ENCODE measurements at places on chromosomes 1 and 21.

GRCh38 chr1:28507247-28507645, 1.4 kb downstream of the RCC1 start:
- peak; percentile 68 for DNase-seq

DNA sequence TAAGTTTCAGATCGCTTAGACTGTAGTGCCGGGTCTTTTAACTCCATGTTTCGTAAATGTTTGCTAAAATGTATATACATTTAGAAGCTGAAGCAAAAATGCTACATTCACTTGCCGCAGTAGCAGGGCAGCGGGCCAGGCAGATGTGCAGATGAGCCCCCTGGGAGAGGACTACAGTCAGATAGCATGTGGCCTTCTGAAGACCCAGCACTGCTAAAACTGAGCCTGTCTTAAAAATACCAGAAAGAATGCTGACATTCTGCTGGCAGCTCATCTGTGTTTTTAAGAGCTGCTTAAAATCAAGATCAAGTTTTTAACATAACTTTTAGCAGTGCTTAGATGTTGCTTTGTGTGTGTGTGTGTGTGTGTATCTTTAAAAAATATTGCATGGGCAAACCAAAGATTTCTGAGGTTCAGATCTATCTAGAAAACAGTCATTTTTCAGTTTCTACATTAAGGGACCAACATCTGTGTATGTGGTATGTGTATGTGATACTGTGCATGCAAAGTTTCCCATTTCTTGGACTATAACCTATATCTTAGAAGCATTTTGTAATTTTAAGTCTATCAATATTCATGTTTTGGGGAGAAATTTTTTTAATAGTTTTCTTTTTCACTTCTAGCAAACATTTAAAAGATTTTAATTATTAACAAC, 31.7 kb downstream of the CHRM3 start:
- no peak for DNase-seq

DNA sequence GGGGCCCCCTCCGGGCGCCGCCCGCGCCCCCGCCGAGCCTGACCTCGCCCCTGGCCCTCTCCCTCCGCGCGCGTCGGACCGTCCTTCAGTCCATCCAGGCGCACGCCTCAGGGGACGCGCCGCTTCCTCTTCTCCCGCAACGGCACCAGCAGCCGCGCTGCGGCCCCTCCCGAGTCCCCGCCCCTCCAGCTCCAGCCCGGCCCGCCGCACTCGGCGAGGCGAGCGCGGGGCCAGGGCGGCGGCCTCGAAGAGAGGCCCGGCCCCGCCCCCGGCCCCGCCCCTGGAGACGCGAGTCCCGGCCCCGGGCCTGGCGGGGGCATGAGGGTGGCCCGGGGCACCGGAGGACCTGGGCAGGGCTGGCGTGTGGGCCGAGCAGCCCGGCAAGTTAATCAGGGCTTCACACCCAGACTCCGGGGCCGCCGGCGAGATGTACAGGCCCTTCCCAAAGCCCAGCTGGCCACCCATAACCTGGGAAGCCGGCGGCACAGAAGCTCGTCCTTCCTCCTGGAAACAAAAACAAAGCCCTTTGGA, at the start of gene IGSF3:
Gene IGSF3 (minus strand): TSS at position 159 of the 531 bp plus-strand sequence. CDS start 1,407 bp downstream, outside the sequence.
- DNase-seq: peak; percentile 89

DNA sequence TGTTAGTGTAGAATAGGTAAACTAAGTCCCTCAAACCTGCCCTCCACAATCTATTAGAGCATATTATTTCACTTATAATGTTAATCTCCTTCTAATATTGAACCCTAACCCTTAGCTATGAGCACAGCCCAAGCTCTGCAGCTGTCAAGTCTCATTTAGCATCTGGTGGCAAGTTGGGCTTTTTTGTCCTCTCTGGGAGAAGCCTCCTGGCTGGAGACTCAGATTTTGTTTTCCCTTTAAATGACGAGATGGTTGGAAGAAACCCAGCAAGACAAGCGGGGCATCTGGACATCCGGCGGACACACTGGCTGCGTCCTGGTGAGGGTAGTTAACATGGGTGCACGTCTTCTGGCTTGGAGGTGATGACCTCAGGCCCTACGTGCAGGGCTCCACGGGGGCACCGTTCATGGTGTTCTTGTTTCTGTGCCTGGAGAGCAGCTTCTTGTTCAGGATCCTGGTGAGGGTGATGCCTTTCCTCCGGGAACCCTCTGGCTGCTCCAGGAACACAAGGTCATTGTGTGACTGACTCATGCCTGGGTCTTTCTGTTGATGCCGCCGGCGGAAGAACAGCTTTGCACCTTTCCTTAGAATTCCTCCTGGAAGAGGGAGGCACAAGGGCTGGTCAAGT, 9.7 kb upstream of the PRDM15 start:
- DNase-seq: no peak

- no peak for DNase-seq
Measured at GRCh38 chr1:183810756-183811544, 6.0 kb downstream of the RGL1 start.

DNA sequence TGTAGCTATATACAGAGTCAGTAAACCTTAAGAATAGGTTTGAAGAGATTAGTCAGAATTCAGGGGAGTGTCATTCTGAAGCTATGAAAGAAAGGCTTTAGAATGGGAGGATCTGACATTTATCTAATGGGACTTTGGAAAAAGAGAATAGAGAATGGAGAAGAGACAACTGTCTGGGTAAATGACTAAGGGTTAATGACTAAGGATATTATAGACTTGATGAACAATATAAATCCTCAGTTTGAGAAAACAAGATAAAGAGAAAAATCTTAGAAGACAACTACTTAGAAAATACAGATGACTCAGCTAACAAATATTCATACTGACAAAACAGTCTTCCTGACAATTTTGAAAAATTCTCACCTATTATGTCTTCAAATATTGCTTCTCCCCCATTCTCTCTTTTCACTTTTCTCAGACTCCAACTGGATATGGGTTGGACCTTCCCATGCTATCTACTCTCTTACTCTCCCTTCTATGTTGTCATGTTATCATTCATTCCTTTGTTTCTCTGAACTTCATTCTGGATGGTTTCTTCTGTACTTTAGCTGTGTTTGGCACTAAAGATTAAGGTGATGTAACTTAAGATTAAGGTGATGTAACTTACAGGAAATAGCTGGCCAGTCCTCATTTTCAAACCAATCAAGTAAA, 20.4 kb downstream of the SLC16A1 start:
- DNase-seq: no peak

- peak; percentile 82 for DNase-seq
Measured at GRCh38 chr1:205447457-205448341, 8.1 kb downstream of the BLACAT1 start.

GRCh38 chr1:218699421-218699820, 354.3 kb downstream of the TGFB2 start:
- no peak for DNase-seq

DNA sequence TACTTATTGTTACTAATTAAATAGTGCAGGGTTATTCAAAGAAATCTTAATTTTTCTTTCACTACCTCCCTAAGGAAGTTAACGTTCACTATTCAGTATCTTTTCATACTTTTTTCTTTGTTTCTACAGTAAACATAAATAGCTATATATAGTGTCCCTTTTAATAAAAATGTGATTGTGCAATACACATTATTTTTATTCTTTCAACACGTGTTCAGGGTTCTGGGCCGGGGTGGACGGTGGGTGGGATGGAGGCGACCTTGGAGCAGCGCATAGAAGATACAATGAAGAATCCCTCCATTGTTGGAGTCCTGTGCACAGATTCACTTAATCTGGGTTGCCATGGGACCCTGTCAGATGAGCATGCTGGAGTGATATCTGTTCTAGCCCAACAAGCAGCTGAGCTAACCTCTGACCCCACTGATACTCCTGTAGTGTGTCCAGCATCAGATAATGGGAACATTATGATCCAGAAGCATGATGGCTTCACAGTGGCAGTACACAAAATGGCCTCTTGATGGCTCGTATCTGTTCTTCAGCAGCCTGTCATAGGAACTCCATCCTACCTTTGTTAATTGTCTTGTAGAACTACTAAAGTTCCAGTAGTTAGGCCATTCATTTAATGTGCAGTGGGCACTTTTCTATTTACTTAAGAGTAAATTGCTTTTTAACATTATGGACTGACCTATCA, 155.9 kb upstream of the L1TD1 start:
- peak; percentile 30 for DNase-seq

- no peak for DNase-seq
Measured at GRCh38 chr1:16888860-16889816, 6.6 kb upstream of the RNU1-2 start.

- DNase-seq: no peak
Measured at GRCh38 chr1:18816808-18817207, 42.7 kb downstream of the TAS1R2 start.

DNA sequence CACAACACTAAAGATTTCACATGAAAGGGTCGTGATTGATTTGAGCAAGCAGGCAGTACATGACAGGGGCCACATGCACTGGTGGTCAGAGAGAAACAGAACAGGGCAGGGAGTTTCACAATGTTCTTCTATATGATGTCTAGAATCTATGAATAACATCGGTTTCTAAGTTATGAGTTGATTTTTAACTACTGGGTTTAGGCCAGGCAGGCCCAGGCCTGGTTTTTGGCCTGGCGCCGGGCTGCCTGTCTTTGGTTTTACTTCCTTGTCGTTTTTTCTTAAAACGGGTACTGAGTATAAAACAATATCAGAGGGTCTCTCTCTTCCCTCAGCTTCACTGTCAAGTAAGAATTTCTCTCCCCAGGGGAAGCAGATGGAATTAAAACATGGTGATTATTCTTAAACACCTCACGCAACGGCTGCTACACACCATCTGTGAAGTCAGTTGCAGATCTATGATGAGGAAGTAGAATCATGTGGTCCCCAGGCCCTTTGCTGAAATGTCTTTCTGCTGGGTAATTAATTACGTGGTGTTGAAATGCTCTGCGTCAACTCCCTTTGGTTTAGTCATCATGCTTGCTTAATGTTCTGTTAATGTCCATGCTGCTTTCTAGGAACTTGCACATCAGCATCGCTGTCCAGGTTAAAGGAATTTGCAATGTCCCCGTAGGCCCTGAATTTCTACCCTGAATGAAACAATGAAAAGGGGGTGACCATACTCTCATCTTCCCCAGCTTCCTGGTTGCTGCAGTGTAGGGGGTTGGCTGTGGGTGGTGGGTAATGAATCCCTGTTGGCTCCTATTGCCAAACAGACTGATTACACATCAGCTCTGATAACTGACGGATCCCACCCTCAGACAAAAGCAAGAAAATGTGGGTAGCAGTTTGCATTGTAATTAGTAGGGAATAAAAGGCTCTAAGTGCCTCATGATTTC, 70.3 kb downstream of the SERINC2 start:
- peak; percentile 79 for DNase-seq

- DNase-seq: no peak
Measured at GRCh38 chr21:42794551-42794950, 84.8 kb downstream of the WDR4 start.

- peak; percentile 86 for DNase-seq
Measured at GRCh38 chr1:227042292-227042691, 102.2 kb downstream of the COQ8A start.

- no peak for DNase-seq
Measured at GRCh38 chr1:51344602-51345299, 14.4 kb upstream of the TTC39A start.

- no peak for DNase-seq
Measured at GRCh38 chr21:45919593-45919992, 62.0 kb upstream of the COL6A1 start.

DNA sequence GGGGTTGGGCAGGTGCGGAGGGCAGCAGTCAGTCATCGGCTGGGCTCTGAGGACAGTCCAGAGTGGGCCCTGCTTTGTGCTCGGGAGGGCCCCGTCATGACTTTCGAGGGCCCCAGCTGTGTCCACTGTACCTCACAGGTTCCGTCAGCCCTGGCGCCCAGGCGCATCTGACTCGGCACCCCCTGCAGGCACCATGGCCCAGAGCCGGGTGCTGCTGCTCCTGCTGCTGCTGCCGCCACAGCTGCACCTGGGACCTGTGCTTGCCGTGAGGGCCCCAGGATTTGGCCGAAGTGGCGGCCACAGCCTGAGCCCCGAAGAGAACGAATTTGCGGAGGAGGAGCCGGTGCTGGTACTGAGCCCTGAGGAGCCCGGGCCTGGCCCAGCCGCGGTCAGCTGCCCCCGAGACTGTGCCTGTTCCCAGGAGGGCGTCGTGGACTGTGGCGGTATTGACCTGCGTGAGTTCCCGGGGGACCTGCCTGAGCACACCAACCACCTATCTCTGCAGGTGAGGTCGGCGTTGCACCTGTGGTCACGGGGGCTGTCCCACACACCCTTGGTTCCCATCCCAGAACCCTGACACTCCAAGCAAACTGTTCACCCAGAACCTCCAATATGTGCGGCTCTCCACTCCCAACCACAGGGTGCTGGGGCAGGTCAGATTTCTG, 7.8 kb downstream of the PODN start:
- DNase-seq: no peak

- peak; percentile 16 for DNase-seq
Measured at GRCh38 chr1:157925419-157926166, 67.9 kb upstream of the KIRREL1 start.

DNA sequence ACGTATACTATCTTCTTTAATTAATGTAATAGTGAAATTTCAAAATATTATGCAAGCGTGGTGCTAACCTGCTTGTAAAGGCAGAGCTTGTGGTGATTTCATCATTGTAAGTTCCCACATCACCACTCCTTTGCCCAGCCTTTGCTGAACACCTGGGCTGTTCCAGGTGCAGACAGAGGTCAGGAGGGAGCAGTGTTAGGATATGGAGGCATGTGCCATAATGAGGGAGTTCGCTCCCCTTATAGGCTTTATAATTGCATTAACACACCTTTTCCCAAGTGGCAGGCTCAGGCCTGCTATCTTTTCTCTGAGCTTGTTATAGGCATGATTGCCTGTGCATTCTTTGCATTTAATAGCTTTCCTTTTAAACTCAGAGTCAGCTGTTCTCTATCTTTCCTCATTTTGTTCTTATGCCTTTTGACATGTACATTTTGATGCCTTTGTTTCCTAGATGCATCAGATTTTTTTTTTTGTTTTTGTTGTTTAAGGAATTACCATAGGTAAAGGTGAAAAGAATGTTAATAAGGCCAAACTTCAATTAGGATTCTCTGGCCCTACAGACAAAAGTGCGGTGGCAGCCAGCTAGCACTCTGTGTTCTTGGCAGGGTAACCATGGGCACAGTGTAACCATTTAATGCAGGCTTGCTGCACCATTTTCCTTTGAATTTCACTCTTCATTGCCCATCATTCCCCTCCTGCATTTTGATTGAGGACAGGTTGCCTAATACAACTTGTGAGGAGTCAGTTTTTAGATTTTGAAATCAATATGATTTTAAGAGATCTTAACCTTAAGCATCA, 12.6 kb downstream of the NPL start:
- peak; percentile 21 for DNase-seq

DNA sequence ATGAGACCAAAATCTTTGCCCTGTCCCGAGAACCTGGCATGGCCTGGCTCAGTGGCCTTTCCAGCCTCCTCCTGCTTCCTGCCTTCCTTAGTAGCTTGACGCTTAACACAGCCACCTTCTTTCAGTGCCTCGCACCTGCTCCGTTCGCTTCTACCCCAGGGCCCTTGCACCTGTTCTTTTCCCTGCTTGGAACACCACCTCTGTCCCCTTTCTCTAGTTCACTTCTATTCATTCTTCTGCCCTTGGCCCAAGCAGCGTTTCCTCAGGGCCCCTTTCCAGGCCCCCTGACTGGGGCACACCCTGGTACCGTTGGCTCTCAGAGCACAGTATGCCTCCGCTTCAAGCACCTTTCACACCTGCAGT, 9.0 kb upstream of the HTR6 start:
- DNase-seq: no peak

Data from NCI-H82 (cell line).